RPMI7951 (cell line): ENCODE measurements at places on chromosomes 3 and 15.
A peak's percentile ranks its signal among the peaks of the same experiment; 100 is the strongest.

DNA sequence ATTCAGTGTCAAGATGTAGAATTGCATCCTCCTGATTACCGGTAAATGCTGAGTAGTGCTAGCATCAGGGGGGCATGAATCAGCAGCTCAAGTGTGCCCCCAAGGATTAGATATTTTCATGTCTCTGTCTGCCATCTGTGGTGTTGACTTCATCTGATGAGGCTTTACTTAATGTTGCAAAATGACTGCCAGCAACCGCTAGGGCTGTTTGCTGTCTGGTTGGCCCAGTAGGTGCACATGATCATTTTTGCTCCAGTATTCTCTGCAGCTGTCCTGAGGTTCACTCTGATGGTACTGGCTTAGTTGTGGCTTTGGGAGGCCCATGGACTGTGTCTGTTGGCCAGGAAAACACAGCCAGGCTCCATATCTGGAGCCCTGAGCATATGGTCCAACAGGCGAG lies 316.4 kb downstream of the SOX2 start:
- DNase-seq = no peak

DNA sequence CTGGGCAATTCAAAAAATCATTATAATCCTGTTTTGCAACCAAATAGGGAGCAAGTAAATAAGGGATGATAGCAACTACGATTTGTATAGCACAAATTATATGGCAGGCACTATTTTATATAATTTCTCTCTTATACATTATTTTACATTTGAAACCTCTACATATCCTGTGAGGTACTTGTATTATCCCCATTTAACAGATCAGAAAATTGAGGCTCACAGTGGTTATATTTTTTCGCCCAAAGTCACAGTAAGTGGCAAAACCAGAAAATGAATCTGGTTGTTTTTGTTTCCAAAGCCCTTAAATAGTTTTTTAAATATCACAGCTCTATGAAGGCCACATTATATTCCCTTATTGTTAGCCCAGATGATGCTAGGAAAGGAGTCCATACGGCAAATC lies 74.3 kb downstream of the MLH1 start:
- DNase-seq = no peak

GRCh38 chr3:177212278-177212610 lies 15.0 kb upstream of the TBL1XR1 start:
- DNase-seq = no peak

GRCh38 chr15:48370460-48370859 lies 39.2 kb downstream of the DUT start:
- DNase-seq = peak; percentile 84

- DNase-seq = peak; percentile 92
These were observed 81.5 kb downstream of the CPN2 start for GRCh38 chr3:194269610-194270145.

- DNase-seq = peak; percentile 33
These were observed 289.3 kb downstream of the EPHB1 start for GRCh38 chr3:135084405-135084804.

DNA sequence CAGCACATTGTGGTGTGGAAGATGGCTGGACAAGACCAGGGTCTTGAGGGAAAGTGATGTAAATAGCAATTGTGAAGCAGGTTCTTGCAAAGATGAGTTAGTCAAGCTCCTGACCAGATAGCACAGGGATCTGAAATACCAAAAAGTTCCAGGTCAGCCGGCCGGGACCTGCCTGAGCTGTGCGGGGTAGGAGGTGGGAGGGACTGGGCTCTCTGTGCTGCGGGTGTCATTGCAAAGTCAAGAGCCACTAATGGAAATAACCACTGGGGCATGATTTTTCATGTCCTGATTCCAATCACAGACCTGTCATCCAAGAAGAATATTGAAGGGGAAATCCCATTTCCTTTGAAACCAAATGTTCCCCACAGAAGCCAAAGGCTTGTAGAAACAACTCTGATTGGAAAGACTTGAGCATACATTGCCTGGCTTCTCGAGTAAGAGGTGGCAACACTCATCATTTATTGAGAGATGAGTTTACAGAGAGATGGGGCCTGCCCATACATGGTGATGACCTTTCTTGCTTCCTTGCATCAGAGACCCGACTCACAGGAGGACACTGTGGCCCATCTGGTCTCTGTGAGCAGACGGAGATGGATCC lies 44.2 kb upstream of the KY start:
- no peak for DNase-seq

DNA sequence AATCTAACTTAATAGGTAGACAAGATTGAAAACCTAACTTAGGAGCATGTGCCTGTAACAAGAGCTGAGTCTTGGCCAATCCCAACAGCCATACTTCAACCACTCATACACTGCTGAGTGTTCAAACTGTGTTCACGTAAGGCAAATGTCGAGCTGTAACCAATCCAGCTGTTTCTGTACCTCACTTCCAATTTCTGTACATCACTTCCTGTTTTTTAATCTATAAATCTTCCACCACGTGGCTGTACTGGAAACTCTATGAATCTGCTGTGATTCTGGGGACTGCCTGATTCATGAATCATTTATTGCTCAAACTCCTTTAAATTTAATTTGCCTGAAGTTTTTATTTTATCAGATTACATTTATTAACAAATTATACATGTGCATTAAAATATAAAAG lies 44.6 kb upstream of the NEDD4 start:
- DNase-seq = peak; percentile 14

- DNase-seq = peak; percentile 88
These were observed 15.5 kb downstream of the BMF start for GRCh38 chr15:40092979-40093869.

DNA sequence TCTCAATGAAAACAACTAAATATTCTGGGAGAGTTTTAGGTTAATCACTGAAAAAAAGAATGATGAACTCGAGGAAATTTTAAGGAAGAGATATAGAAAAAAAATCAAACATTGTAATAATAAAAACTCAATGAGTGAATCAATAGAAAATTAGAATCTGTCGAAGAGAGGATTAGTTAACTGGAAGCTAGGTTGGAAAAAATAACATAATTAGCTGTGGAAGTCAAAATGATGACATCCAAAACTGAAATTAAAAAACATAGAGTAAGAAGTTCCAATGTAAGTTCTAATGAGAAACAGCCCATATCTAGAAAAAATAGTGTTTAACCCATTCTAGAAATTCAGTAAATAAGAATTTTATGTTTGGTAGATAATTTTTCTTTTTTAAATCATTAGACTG lies 299.3 kb upstream of the RARB start:
- no peak for DNase-seq

DNA sequence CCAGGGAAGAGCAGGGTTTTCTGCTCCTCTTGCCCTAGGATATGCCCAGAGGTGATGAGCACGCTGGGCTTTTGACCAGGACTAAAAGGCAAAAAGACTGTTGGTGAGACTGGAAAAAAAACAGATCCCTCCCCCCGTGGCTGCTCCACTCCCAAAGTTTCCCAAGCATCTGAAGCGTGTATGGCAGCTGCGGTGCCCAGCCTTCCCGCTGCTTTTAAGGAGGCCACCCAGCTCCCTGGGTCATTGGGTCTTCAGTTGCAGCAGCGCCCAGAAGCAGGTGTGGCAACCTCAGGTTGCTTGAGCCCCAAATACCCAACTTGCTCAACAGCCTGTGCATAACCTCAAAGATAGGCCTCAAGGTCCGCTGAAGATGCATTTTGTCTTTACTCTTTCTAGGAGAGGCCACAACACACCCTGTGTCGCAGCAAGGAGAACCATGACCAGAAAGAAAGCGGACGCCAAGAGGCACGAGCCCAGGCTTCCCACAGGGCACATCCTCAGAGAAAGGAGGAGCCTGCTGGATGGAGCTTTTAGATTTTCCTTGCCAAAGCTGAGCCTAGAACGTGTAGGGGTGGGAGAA lies 2.0 kb downstream of the SRGAP3 start:
- no peak for DNase-seq

- DNase-seq = no peak
These were observed 38.7 kb upstream of the SKOR1 start for GRCh38 chr15:67786646-67787045.

DNA sequence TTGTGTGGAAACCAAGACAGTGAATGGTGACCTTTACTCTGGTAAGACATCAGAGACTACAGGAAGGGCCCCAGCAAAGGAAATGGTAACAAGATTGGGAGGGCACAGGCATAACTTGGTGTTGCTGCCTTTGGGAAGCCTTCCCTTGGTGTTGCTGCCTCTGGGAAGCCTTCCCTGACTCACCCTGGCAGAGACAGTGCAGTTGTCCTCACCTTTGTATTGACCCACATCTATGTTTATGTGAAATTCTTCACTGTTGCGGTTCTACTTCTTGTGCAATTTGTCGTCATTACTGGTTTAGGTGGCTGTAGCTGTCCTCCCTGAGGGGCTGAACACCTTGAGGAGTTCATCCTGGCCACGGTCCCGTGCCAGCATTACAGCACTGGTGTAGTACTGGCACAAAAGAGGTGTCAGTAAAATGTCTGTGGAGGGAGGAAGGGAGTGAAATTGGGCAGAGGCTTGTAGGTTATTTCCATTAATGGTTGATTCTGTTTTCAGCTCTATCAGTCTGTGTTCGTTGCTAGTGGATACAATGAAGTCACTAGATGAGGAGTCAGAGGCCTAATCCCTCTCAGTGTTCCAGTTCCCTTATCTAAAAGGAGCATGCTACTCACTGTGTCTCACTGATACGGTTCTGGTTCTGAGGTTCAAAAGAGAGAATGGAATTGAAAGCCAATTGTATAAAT lies 21.6 kb downstream of the IFT122 start:
- DNase-seq = peak; percentile 23

DNA sequence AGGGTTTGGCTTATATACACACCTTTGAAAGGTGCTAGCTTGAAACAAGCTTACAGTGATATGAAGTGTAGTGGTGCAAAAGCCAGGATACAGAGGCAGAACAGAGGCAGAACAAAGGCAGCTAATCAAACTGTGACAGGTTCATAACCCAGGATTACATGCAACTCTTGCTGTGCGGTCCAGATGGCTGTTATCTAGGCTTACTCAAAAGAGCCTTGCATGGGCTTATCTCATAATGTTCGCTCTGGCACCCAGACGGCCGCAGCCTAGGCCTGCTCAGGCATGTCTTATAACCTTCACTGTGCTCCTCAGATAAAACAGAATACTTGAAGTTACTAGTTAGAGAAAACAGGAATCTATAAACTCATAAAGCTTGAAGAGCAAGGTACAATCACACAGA lies 22.8 kb upstream of the NOX5 start:
- DNase-seq = no peak

- no peak for DNase-seq
These were observed 544.2 kb downstream of the FGF12 start for GRCh38 chr3:192183109-192183508.

GRCh38 chr3:187878772-187879518 lies 133.7 kb upstream of the BCL6 start:
- DNase-seq = peak; percentile 55

DNA sequence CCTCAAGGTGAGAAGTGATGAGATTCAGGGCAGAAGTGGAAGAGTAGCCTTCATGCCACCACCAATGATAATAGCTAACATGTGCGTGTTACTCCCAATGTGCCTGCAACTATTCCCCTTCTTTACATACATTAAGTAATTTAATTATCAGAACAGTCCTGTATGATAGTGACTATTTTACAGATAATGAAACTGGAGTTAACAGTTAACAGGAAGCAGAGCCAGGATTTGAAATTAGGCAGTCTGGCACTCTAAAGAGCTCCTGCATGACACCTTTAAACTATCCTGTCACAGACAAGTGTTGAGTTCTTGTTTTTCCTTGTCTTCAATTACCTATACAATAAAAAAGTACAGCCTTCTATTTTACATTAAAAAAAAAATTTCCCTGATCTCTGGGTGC lies 148.8 kb downstream of the LEKR1 start:
- DNase-seq = no peak

DNA sequence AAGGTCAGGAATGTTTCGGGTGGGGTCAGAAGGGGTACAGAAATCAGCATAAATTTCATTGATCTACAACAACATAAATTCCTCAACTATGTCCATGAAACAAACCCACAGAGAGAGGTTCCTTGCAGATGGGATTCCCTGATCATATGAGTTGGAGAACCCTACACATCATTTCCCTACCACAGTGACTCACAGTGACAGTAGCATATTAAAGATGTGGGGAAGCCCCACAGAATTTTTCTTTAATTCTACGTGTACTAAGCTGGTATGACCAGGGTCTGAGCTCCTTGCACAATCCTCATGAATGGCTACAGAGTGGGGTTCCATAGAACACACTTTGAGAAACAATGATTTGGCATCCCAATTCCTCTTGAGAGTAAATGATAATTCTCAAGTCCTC lies 116.9 kb upstream of the RAD18 start:
- peak; percentile 40 for DNase-seq

- DNase-seq = no peak
These were observed 66.6 kb downstream of the DUT start for GRCh38 chr15:48397841-48398240.
